ENCODE measurements at places on chromosomes 13 and 19.

GRCh38 chr19:14775869-14776586 lies 2.3 kb downstream of the ADGRE2 start:
- DNase-seq: no peak

DNA sequence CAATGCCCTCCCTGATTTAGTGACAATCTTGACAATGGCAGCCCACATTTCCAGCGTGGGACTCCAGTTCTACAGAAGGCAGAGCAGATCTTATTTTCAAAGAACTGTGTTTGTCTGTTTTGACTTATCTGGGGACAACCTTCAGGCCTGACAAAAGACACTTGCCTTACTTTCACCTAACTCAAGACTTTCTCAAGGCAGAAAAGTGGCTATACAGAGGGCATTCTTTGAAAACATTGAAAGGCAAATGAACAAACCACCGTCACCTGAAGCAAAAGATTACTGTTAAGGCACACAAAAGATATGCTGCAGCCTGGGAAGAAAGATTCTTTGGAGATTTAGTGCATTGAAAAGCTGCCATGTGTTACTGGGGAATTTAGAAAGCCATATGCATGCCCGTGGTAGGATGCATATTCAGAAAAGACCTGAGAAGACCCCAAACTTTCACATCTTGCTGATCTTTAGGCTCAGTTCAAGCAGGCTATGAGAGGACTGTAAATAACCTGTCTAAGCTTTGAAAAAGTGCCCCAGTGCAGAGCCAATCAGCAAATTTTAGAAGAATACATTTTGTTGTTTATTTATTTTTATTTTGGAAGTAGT lies 82.8 kb downstream of the TSC22D1 start:
- no peak for DNase-seq

DNA sequence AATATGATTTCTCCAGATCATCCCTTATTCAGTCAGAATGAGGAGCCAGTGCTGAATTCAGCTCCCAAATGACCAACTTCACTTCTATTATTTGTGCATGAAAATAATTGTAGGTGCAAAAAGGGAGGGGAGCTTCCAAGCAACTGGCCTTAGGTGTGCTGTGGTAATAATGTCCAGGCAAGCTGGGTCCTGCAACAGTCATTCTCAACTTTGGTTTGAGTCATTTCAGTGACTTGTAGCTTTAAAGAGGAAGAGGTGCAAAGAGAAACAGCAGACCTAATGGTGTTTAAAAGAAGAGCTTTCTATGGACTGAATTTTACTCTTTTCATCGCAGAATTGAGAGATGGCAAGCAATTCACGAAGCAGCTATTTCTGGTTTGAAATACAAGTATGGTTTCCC lies 29.2 kb upstream of the FGF9 start:
- DNase-seq: no peak

- no peak for DNase-seq
These were observed 6.5 kb upstream of the HSD17B14 start for GRCh38 chr19:48842789-48843162.

DNA sequence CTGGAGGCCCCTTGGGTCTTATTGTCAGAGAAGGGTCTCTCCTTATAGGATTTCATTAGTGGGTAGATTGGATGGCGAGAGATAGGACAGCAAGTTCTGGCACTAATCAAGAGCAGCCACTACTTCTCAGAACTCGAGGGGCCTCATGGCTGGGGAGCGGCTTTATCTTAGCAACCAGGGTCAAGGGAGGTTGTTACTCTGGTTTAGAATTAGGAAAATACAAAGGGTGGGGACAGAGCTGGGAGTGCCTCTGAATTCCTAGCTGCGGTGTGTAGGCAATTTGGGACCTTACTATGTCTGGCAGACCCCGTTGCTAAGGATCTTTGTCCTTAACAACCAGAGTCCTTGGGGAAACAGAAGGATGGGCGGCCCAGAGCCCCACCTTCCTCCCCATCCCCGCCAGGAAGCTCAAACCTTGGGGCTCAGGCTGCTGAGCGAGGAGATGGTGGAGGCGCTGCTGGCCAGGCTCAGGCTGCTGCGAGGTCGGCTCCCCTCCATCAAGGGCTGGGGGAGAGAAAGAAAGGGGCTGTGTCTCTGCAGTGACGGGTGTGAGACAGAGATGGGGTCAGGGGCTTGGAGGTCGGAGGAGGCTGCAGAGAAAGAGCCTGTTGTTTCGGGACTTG lies 1.2 kb downstream of the PLEKHA4 start:
- no peak for DNase-seq
